ENCODE measurements at places on chromosomes 13 and 19.

- DNase-seq, result no peak
These were observed 42.0 kb downstream of the LNX2 start for GRCh38 chr13:27578121-27579030.

DNA sequence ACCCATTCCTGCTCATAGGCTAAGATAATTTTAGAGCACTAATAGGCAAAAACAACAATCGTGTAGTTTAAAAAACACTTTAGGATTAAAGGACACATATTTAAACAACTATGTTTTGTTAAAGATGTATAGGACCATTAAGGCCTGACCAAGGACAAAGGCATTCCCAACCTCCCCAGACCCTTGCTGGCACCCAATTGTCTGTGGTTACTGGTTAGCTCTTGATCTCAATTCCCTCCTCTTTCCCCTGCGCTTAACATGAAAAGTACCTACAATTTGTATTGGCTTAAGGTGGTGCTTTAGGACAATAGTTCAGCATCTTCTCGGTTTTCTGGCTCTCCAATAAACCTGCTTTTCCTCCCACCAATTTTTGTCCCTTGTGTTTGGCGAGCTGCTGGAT is 51.0 kb downstream of the TEX26 start:
- no peak for DNase-seq

- DNase-seq, result no peak
These were observed 227.8 kb downstream of the UQCRFS1 start for GRCh38 chr19:28985201-28985600.

DNA sequence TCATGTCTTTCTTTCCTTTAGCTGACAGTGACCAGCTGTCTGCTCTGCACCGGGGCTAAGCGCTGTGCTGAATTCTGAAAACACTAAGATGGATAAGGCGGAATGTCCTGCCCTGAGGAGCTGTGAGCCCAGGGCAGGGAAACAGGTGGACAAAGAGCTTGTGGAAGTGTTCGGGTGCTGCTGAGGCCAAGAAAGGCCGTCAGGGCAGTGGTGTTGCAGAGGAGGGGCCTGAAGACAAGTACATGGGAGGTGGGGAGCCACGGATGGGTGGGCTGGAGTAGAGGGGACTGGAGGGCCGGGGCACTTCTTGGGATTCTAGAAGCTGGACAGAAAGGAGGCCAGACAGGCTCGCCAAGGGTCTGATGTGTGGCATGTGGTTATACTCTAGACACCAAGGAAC is 66.2 kb upstream of the GPR183 start:
- no peak for DNase-seq

- no peak for DNase-seq
These were observed at the start of gene TBCB for GRCh38 chr19:36115453-36116343. TBCB (plus strand) TSS chr19:36115468; CDS start chr19:36115561, 93 bp downstream.

DNA sequence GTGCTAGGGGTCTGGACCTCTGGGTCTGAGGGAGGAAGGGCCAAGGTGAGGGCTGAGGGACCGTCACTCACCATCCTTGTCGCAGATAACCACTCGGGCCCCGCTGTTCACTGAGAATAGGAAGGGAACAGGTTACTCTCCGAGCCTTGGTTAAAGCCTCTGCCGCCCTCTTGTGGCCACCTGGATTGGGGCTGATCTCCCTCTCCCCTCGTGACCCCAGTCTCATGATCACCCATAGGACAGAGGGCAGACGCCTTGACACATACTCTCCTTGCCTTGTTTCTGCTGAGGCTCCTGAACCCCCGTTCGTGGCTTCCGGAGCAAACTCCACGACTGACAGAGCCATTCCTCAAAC is 580 bp downstream of the HSD17B14 start:
- peak; percentile 89 for DNase-seq

DNA sequence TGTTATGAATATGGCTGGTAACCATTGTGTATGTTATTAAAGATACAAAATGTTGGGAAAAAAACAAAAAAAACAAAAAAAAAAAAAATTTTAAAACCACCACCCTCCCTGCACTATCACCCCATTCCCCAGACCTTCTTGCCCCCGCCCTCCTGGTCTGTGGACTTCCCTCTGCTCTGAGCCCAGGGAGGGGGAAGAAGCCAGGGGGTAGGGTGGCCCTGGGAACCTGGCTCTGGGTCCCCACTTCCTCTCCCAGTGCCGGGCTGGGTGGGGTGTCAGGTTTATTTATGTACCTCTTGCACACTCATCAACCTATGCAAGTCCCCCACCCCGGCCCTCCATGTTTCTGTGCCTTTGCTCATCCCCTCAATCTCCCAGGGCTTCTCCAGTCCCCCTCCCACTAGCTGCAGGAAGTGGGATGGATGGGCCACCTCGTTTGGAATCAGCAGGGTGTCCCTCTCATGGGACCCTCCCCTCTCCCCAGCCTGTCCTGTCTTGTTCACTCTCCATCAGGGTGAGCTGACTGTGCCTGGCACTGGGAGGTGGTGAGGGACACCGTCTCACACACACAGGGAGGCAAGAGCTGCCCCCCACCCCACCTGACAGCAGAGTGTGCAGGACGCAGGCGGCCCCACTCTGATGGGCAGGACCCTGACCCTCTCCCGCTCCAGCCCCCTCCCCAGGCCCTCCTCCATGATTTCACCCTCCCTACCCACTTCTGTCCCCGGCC is 5.9 kb downstream of the PAF1 start:
- DNase-seq, result no peak

DNA sequence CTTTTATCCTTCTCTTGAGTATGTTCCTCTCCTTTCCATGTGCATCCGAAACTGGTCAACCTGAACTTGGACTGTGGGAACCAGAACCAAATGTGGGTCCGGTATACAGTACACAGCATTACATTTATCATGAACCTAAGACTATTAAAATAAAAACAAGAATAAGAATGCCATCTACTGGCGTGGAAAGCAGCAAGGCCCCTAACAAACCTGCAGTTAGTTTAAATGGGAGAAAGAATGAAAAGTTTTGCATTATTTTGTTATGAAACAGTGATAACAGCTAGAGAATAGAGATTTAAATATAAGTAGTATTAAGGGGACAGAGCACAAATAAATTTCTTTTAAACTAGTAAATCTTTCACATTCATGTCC is 159.5 kb downstream of the RBM26 start:
- DNase-seq, result no peak

DNA sequence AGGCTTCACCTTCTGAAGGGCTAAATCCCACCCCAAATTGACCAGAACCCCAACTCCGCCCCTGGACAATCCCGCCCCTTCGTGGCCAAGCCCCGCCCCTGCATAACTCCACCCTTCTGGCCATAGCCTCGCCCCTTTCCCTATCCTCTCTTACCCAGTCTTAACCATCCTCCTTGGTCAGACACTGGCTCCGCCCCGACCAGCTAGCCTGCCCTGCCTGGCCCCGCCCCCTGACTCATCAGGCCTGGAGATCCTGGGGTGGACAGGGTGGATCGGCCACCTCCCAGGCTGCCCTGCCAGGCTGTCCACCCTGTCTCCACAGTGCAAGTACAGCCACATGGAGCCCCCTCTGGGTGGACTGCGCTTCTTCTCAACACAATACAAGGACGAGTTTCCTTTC is 8.0 kb upstream of the ZNF358 start:
- no peak for DNase-seq

DNA sequence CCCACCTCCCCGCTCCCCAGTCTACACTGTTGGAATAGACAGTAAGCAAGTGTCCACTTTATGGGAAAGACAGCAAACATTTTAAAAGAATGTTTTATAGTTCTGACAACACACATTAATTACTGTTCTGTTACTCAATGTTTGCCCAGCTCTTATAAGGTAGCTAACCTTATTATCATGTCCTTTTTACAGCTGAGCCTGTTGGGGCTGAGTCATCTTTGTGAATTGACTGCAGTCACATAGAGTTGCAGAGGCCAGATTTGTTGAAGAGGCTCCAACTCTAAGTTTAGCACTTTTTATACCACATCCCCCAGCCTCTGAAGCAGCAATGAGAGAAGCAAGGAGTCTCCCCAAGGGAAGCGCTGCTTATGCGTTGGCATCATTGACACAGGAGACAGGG is 76.2 kb downstream of the C13orf42 start:
- no peak for DNase-seq

- no peak for DNase-seq
These were observed 809.4 kb upstream of the MIR17HG start for GRCh38 chr13:90538063-90538462.

DNA sequence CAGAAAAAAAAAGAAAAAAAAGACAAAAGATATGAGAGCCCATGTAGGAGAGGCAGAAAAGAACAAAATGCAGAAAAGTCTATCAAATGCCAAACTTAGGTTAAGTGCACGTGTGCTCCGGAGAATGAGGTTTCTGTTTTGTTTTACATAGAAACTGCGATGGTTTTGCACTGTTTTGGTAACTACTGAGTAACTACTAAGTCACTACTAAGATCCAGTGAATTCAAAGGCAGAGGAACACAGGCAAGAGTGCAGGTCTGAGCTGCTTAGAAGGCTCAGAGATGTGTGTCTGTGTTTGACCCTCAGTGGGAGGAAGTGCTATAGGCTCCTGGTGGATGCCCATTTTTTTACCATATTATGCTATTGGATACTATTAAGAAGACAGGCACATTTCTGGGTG is 299.3 kb downstream of the NDFIP2 start:
- no peak for DNase-seq

DNA sequence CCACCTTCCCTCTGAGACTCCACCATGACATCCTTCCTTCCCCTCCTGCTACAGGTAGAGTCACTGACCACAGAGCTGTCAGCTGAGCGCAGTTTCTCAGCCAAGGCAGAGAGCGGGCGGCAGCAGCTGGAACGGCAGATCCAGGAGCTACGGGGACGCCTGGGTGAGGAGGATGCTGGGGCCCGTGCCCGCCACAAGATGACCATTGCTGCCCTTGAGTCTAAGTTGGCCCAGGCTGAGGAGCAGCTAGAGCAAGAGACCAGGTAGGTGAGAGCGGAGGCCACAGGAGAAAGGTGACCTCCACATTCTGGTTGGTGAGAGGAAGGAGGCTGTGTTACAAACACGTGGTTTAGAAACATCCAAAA is 27.6 kb downstream of the KCNC3 start:
- no peak for DNase-seq

DNA sequence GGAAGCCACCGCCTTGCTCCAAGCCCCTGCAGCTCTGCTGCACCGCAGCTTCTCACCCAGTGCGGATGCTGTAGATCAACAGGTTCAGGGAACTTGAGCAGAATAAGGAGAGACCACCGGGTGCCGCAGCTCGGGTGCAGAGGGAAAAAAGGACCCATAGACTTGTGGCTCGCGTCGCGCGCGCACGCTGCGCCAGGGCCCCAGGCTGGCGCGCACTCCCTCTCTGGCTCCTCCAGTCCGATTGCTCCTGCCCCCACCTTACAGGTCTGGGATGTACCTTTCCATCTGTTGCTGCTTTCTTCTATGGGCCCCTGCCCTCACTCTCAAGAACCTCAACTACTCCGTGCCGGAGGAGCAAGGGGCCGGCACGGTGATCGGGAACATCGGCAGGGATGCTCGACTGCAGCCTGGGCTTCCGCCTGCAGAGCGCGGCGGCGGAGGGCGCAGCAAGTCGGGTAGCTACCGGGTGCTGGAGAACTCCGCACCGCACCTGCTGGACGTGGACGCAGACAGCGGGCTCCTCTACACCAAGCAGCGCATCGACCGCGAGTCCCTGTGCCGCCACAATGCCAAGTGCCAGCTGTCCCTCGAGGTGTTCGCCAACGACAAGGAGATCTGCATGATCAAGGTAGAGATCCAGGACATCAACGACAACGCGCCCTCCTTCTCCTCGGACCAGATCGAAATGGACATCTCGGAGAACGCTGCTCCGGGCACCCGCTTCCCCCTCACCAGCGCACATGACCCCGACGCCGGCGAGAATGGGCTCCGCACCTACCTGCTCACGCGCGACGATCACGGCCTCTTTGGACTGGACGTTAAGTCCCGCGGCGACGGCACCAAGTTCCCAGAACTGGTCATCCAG is 964 bp downstream of the PCDH17 start:
- no peak for DNase-seq

- DNase-seq, result no peak
These were observed 2.2 kb downstream of the IGFLR1 start for GRCh38 chr19:35740108-35740422.

DNA sequence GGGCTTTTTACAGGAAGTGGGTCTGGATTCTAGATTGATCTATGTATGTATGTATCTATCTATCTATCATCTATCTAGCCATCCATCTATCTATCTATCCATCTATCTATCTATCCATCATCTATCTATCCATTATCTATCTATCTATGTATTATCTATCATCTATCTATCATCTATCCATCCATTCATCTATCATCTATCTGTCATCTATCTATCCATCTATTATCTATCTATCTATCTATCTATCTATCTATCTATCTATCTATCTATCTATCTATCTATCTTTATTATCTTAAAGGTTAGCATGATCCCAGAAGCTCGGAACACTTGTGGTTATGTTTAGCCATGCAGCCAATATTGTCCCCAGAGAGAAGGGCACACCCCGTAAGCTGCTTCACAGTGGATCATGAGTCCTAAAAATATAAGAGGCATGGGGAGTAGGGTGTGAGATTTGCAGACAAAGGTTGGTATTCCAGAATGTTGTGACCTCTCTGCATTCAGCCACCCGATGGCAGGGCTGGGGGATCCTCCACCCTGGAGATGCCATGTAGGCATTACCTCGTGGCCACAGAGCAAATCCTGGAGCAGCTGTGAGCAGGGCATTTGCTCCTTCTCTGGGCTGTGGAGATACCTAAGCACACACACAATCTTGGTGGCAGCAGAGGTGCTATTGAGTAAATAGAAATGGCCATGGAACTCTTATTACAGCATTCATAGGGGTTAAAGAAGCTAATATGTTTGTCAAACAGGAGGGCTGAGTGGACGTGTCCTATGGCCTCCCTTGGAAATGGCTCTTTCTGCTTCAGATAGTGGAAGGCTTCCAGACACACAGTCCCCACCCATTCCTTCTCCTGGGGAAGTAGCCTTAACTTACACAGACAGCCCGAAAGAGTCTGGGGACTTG is 310.0 kb upstream of the TSHZ3 start:
- no peak for DNase-seq

DNA sequence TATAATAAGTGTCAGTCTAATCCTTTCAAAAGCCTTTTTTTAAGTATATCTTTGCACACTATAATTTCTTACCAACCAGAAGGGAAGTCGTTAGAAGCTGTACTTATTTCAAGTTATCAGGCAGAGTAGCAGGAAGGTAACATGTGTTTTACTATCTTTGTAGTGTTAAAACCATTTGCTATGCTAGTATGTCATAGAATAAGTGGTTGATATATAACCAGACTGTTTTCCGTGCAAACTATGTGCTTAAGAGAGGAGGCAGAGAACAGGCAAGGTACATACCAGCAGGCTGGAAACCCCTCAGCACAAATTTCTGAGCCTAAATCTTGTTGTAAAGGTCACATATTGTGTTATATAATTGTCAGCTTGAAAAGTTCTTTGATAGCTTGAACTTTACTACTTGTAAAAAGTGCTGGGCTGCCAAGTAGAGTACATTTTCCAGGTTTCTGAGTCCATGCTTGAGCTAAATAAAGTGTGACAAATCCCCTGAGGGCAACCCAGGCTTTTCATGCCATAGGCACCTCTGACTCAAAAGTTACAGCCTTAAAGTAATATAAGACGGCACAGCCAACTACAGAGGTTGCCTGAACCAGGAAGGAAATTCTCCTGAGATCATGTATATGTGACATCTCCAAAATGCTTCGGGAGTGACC is 1297.4 kb downstream of the PCDH9 start:
- DNase-seq, result no peak

- no peak for DNase-seq
These were observed 20.0 kb downstream of the KLF12 start for GRCh38 chr13:74114202-74114601.

GRCh38 chr19:44924243-44924725 is 9.9 kb downstream of the APOC1 start:
- no peak for DNase-seq

GRCh38 chr19:10120538-10121189 is 965 bp upstream of the EIF3G start:
- no peak for DNase-seq

GRCh38 chr13:93108111-93108601 is 118.5 kb upstream of the GPC6 start:
- DNase-seq, result no peak
